Activated CD8-positive, alpha-beta memory T cell treated with anti-CD3 and anti-CD28 coated beads for 1 hour (primary cell): ENCODE measurements at places on chromosomes 12 and 14.

- DNase-seq, result no peak
Observed at GRCh38 chr12:93918900-93919299, 229.5 kb upstream of the PLXNC1 start.

GRCh38 chr12:981176-981828, 9.7 kb upstream of the ERC1 start:
- no peak for DNase-seq

DNA sequence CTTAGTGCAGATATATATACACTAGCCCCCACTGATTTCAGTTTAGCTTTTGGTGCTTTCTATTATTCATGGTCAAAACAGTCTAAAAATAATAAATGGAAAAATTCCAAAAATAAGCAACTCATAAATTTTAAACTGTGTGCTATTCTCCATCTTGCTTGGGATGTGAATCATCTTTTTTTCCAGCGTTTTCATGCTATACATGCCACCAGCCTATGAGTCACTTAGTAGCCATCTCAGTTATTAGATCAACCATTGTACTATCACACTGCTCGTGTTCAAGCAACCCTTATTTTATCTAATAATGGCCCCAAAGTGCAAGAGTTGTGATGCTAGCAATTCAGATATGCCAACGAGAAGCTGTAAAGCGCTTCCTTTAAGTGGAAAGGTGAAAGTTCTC, 73.9 kb upstream of the KRR1 start:
- no peak for DNase-seq

DNA sequence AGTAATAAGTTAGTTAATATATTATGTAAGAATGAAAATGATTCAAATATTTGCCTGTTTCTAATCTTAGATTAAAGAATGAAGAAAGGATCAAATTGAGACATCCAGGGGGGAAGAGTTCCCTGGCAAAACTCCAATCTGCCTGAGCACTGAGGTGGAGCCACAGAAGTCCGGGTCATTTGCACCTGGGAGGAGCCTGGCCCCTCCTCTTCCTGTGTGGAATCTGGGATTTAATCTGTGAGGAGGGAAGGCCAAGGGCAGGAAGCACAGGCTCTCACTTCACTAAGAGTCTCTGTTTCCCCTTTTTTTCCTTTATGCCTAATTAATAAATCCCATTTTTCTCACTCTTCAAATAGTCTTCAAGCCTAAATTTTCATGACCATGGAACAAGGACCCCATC, 599.5 kb downstream of the FLRT2 start:
- DNase-seq, result no peak

- DNase-seq, result no peak
Observed at GRCh38 chr12:31752450-31752849, 23.6 kb upstream of the AMN1 start.

GRCh38 chr12:11768233-11768965, 118.9 kb downstream of the ETV6 start:
- DNase-seq, result no peak
